Stimulated activated memory B cell treated with anti-CD40 and anti-IgM and Interleukin-4, amounts not matched to agents 10 μg/mL and 1 μg/mL and 100 μg/mL, for 72 hours (primary cell): ENCODE measurements at places on chromosomes 3 and 15.

DNA sequence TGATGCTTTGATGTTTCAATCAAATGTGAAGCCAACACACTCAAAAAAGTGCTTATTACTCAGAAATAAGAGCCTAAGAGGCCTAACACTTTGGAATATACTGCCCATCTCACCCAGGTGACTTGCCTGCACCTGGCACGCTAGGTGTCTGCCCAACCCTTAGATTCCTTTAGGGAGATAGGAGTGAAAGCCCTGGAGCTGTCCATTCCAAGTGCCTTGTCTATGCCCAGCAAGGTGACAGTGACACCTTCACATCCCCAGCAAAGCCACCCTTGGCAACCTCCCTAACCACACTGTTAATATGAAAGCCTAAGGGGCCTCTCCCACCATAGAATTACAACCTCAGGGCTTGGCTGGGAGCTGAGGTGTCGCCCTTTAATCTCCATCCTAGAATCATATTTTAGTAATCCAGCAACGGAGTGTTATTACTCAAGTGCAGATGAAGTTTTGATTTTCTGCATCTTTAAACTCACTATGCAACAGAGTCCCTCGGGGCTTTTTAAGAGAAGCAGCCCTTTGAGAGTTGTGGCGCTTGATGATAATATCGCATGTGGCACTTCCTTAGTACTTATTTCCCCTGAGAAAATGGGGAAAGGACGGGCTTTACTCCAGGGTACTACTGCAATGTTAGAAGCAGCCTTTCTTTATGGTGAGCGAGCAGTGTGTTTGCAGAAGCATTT, 24.8 kb downstream of the ATP10A start:
- peak; percentile 50 for ATAC-seq

GRCh38 chr3:13477943-13478342, 2.2 kb upstream of the HDAC11 start:
- no peak for ATAC-seq

DNA sequence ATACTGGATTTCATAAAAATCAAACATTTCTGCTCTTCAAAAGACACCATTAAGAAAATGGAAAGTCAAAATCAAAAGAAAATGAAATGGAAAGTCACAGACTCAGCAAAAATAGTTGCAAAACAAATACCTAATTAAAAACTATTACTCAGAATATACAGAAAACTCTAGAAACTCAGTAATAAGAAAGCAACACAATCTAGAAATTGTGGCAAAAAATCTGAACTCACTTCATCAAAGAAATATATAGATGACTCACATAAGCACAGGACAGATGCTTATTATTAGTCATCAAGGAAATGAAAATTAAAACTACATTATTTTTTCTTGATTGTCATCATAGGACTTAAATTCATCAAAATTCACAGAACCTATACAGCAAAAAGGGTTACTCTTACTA, 430.0 kb downstream of the SHQ1 start:
- no peak for ATAC-seq

DNA sequence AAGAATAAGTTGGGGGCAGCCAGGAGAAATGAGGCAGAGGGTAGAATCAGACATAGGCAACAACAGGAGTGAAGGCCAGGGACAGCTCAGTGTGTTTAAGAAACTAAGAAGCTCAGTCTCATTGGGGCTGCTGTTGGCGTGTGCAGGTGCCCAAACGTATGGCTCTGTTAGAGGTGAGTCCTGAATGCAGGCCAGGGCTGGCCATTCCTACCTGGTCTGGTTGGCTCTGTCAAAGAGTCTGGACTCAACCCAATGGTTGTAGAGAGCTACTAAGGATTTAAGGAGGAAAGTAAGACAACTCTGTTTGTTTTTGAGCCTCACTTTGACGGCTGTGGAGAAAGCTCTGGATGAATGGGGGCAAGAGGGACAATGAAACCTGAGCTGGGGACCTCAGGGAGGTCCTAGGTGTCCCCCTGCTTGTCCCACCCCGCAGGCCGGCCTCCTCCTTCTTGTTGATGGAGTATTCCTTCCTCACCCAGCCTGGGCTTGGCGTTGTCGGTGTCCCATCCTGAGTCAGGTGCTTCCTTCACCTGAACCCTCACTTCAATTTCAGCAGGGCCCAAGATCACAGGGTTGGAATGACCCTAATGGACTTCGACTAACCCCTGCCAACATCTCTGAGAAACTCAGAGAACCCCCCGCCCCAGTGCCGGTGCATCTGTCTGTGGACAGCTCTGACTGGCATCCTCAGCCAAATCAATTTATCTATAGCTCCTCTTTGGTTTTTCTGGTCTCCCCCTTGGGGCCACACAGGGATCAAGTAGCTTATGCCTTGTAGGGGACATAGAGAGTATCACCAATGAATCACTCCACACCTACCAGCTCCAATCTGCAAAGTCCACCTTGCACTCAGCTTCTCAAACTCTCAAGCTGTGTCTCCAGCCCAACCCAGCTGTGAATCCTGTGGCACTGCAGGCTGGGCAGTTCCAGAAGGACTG, 8.3 kb downstream of the ITGA11 start:
- ATAC-seq, result no peak

GRCh38 chr15:48285329-48286214, 45.7 kb upstream of the DUT start:
- peak; percentile 70 for ATAC-seq

DNA sequence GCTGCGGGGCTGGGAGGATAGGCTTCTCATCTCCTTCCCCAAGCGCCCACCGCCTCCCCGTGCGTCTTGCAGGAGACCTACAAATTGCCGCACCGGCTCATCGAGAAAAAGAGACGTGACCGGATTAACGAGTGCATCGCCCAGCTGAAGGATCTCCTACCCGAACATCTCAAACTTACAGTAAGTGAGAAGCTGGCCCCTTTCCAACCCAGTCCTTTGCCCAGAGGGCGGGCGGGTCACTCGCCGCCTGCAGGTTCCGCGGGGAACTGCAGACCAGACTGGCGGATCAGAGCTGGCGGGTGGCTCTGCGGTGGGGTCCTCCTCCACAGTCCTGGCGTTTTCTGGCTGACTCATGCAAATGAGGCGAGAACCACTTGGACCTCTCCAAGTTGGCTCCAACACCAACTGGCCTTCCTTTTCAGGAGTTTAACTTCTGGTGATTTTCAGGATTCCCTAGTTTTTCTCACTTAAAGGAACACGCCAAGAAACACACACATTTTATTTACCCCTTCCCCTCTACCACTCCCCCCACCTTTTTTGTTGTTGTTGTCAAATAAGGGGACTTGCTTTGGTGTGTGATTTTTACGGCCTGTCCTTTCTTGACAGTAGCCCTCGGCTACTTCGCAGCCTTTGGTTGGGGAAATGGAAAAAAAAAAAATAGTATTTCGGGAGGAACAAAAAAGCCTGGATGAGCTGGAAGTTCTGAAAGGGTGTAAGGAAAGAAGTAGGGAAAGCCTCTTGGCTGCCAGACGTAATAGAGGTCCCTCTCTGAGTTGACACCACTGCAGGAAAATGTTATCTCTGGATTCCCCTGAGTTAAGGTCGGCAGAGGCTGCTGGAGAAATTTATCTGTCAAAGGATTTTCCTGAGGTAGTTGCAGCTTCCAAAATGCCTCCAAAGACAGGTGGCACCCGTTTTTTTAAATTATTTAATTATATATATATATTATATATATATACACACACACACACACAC, 1.3 kb downstream of the BHLHE40 start:
- ATAC-seq, result peak; percentile 9

GRCh38 chr15:69957175-69957574, 140.5 kb downstream of the TLE3 start:
- ATAC-seq, result no peak

DNA sequence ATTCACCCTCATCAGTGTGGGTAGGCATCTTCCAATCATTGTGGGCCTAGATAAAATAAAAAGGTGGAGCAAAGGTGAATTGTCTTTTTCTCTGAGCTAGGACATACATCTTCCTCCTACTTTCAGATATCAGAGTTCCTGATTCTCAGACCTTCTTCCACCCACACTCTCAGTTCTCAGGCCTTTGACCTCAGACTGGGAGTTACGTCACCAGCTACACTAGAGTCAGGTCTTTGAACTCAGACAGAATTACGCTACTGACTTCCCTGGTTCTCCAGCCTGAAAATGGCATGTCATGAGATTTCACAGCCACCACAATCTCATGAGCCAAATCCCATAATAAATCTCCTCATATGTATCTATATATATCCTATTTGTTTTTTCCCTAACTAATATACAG, 39.0 kb downstream of the STRIT1 start:
- ATAC-seq, result no peak

- no peak for ATAC-seq
These were observed 73.8 kb downstream of the TLE3 start for GRCh38 chr15:70023769-70024491.

DNA sequence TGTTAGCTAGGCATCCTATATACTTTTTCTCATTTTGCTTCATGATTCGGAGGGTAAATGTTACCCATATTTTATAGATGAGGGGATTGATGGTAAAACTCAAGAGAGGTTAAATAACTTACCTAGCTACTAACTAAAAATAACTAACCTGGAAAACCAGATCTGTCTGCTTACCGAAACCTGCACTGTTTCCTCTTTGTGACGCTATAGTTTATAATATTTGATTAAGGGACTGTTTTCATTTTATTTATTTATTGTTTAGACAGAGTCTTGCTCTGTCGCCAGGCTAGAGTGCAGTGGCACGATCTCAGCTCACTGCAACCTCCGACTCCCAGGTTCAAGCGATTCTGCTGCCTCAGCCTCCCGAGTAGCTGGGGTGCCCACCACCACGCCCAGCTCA, 55.9 kb downstream of the MAP6D1 start:
- no peak for ATAC-seq

- ATAC-seq, result peak; percentile 60
These were observed 32.8 kb downstream of the POC1A start for GRCh38 chr3:52121464-52121805.

GRCh38 chr3:195087328-195087727, 183.6 kb downstream of the XXYLT1 start:
- ATAC-seq, result no peak

DNA sequence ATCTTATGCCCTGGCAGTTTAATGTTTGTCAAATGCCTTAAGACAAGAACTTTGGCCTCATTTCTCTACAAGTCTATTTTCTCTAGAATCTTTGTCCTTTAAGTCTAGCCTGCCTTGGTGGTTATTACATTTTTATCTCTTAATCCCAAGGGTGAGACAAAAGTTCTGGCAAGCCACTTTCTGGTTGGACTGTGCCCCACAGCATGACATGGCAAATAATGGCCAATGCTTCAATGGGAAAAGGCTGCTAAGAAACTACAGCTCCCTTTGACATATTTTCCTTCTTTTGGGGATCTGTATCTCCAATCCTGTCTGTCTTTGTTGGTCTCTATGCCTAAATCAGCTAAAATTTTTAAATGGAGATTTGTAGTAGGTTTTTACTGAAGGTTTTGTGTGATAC, 181.6 kb upstream of the MBNL1 start:
- no peak for ATAC-seq

GRCh38 chr3:190443257-190443656, 6.4 kb downstream of the TMEM207 start:
- ATAC-seq, result no peak

DNA sequence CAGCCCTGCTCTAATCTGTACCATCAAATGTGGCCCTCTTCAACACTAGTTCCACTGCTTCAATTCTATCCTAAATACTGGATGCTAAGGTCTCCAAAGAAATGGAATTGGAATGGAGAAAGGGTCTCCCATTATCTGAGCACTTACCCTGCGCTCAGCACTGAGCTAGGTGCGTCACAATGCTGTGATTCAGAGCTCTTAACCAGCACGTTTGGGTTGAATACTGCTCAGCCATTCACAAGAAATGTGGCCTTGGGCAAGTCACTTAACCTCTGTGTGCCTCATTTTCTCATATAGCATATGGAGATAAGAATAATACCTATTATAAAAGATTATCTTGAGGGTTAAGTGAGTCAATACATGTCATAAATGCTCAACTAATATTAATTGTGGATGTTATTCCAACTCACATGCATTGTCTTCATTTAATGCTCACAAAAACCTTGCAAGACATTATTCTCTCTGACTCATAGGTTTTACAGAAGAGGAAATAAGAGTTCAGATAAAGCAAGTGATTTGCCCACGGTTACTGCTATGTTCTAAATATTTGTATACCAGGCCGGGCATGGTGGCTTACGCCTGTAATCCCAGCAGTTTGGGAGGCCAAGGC, 27.4 kb upstream of the SRGAP3 start:
- no peak for ATAC-seq

DNA sequence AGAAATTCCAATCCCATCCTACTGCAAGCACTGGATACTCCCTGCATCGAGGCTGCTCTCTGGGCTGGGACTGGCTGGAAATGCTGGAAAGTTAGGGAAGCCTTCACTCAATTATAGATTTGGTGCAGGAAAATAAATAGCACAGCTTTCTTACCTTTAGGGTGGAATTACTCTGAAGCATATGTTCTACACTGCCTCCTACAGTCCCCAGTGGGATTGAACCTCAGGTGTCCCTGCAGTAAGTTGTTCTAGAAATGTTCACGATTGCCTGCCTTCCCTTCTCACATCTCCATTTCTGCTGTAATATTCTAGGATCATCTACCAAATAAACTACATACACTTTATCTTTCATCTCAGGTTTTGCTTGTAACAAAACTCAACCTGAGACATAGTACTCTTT, 536.7 kb upstream of the LMCD1 start:
- ATAC-seq, result no peak

- peak; percentile 7 for ATAC-seq
These were observed 42.9 kb downstream of the ARNT2 start for GRCh38 chr15:80447077-80447476.

DNA sequence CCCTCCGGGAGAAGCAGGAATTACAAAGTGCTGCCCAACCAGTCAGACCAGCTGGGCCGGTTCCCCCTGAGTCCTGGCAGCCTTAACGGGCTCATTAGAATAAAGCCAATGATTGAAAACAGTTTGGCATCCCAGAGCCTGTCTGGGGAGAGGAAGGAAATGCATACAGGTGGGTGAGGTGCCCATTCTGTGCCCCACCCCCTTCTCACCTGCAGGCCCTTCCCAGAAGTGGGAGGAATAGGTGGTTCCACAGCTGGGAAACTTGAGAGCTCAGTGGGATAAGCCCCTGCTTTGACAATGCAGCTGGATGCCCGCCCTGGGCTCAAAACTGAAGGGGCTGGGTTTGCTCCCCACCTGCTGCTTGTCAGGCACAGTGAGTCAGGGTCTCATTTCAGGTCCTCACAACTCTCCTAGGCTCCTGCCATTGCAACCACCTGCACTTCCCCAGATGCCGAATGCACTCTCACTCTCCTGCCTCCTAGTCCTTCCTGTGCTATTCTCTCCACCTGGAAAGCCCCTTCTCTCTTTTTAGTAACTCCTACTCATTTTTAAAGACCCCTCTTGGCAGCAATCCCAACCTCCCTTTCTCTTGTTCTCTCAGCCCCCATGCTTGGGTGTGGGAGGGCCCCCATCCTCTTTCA, 5.5 kb upstream of the BUB1B start:
- no peak for ATAC-seq
